ENCODE measurements at places on chromosomes 4 and X.

DNA sequence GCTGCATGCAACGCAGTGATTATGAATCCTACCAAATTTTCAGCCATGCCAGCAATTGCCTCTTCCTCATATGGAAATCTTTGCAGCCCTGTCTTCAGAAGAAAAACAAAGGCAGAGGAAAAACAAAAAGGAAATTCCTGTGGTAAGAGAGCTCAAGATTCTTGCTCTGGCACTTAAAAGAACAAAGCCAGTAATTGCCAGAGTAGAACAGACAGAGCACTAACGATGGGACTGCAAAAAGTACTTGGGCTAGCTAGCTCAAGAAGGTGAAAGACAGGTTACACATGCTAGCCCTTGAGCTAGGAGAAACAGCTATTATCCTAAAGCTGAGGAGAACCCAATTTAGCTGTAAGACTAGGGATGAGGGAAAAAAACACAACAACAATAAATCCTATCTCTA is 582.3 kb downstream of the KCNIP4 start:
- DNase-seq: no peak

DNA sequence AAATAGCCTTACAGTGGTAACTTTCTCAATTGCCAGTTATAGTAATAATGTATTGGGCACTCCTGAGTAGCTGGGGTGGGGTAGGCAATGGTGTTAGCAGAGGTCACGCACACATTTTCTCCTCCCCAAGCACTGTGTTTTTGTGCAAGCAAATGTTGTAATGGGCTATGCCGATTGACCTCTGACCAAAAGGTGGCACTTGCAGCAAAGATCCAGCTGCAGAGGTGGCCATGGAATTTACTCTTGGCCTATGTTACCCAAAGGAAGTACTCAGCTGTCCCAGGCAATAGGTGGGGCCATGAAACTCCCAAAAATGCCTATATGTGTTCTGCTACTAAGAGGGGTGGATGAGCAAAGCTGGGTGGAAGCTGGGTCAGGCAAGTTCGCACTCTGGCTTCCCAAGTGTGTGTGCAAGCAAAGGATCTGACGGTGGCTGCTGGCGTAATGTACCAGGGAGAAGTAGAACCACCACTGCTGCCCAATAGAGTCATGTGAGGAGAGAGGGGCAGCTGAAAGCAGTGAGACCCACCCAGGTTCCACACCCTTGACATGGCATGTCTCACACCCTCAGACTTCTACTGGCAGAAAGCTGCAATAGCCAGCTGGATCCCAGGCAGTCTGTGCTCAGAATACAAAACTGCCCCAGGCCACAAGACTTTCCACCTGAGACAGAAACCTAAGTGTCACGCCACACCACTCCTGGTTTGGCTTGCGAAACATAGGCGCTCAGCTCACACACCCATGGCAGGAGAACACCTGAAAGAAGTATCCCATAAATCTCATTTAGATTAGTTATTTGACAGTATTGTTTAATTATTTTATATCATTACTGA is 353.3 kb upstream of the EMCN start:
- no peak for DNase-seq

GRCh38 chrX:56232221-56233082 is at the start of gene KLF8:
Gene KLF8 (plus strand): TSS chrX:56232356. CDS start chrX:56233335, 979 bp downstream.
- peak; percentile 81 for DNase-seq

GRCh38 chr4:141511055-141511454 is 125.3 kb upstream of the IL15 start:
- DNase-seq: no peak

GRCh38 chr4:16443504-16444088 is 217.3 kb upstream of the TAPT1 start:
- no peak for DNase-seq

DNA sequence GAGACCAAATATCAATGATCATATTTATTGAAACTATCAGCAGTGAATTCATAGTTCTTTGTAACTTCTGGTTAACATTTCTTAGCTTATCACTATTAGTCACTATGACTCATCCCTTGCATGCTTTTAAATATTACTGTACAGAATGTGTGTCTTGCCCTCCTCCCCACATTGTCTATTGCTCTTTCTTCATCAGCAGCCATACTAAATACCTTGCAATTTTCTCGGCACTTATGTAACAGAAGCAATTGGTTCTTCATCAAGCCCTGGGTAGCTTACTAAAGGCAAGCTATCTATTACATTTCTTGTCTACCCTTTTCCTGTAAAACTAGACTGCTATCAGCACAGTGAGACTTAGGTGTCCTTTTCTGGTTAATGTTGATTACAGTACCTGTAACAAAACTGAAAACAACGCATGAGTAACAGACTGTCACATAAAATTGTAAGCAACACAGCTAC is 8.2 kb downstream of the KLHL4 start:
- no peak for DNase-seq

- DNase-seq: no peak
Measured at GRCh38 chrX:48965959-48966358, 5.7 kb downstream of the KCND1 start.

DNA sequence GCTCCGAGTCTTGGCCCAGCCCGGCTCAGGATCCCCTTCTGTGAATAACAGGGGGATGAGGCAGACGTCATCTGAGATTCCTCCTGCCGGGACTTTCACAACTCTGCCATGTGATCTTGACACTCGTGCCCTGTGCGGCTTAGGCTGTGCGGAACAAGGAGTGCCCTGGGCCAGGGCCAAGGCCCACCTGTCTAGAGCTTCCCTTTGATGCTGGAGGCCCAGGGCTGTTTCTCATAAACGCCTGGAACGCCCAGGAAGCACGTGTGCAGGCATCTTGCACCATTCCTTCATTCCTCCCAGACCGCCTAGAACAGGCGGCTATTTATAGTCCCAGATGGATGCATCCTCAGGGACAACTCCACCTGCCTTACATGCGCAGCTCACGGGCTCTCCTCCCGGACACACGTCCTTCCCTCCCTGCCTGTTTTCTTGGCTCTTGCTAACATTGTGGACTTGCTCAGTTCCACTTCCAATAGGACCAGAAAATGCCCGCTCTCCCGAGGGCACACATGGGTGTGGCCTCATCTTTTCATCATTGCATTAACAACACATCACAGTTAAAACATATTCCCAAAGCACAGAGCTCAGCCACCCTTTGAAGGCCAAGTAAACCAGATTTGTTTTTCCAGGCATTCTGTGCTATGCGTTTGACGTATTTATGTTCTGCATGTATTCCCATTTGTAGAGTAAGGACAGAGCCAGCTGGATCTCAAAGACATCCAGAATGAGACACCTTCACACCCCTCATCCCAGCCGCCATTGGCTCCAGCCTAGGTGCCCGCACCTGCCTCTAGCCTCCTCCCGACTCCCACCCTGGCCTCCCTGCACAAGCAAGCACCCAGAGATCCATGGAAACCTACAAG is 57.2 kb downstream of the ABLIM2 start:
- DNase-seq: no peak

GRCh38 chr4:46270986-46271596 is 118.8 kb downstream of the GABRA2 start:
- DNase-seq: no peak

DNA sequence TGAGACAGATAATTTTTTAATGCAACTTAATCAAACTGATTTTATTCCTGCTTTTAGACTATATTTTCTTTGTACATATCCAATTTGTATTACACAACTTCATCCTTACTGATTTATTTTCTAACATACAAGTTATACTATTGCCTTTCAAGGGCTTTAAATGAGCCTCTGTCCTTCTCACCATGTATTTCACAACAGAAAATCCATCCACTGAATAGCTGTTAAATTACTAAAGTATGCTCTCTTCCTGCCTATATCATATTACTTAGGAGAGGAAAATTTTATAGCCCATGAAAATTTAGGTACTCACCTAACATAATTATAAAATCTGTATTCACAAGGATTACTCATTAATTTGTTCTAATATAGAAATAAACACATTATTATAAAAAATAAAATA is 528.6 kb downstream of the ANKRD50 start:
- DNase-seq: no peak

GRCh38 chr4:147052361-147052760 is 106.7 kb upstream of the TTC29 start:
- DNase-seq: no peak

- no peak for DNase-seq
Measured at GRCh38 chr4:181264893-181265292, 978.3 kb upstream of the TENM3 start.

- DNase-seq: no peak
Measured at GRCh38 chr4:83751336-83751949, 215.5 kb downstream of the GPAT3 start.

- no peak for DNase-seq
Measured at GRCh38 chr4:96073461-96073860, 233.6 kb downstream of the PDHA2 start.

GRCh38 chr4:38106886-38107514 is 146.8 kb downstream of the PTTG2 start:
- no peak for DNase-seq

GRCh38 chrX:46647251-46647650 is 73.7 kb downstream of the CHST7 start:
- no peak for DNase-seq

GRCh38 chr4:148095346-148095923 is 346.8 kb downstream of the NR3C2 start:
- DNase-seq: no peak

DNA sequence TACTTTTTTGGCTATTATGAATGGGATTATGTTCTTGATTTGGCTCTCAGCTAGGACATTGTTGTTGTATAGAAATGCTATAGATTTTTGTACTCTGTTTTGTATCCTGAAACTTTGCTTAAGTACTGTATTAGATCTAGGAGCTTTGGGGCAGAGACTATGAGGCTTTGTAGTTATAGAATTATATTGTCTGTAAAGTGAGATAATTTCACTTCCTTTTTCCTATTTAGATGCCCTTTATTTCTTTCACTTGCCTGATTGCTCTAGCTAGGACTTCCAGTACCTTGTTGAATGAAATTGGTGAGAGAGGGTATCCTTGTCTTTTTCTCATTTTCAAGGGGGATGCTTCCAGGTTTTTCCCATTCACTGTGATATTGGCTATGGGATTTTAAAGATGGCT is 28.1 kb downstream of the ADAM29 start:
- DNase-seq: no peak

- no peak for DNase-seq
Measured at GRCh38 chr4:34323549-34324320, 1920.6 kb downstream of the ARAP2 start.

- DNase-seq: no peak
Measured at GRCh38 chr4:94175553-94176261, 32.0 kb upstream of the SMARCAD1 start.
